ENCODE measurements at places on chromosomes 7 and 10.

GRCh38 chr7:70597066-70597465 lies 534.9 kb upstream of the GALNT17 start:
- no peak for DNase-seq

GRCh38 chr7:84848219-84848973 lies 338.5 kb downstream of the SEMA3D start:
- DNase-seq, result no peak

DNA sequence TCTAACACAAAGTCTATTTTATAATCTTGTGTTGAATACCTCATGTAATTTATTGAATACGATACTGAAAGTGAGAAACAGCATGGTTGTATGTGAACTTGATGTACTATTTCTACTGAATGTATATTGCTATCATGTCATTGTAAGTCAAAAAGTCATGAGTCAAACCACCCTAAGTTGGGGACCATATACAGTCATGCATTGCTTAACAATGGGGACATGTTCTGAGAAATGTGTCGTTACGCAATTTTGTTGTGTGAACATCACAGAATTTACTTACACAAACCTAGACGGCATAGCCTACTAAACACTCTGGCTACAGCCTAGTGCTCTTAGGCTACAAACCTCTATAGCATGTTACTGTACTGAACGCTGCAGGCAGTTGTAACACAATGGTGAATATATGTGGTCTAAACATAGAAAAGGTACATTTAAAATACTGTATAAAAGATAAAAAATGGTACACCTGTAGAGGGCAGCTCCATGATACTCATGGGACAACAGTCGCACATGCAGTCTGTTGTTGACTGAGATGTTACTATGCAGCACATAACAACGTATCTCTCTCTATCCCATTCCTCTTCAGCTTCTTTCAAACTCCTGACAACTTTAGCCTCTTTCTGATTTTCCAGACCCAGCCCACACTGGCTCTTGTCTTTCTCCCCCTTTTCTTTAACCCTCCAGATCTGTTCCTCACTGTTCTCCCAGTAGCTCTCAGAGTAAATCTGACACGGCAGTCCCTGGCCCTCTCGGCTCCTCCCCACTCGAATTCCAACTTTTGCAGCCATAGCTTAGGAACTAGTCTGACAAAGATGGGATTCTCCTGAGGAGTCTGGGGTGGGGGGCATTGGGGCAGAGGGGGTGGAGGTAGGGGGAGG lies 90.1 kb downstream of the SNX10 start:
- DNase-seq, result no peak

- DNase-seq, result peak; percentile 38
These were observed 187.7 kb downstream of the MTERF1 start for GRCh38 chr7:91692800-91693199.

- no peak for DNase-seq
These were observed 302.1 kb downstream of the FZD1 start for GRCh38 chr7:91566402-91566732.

DNA sequence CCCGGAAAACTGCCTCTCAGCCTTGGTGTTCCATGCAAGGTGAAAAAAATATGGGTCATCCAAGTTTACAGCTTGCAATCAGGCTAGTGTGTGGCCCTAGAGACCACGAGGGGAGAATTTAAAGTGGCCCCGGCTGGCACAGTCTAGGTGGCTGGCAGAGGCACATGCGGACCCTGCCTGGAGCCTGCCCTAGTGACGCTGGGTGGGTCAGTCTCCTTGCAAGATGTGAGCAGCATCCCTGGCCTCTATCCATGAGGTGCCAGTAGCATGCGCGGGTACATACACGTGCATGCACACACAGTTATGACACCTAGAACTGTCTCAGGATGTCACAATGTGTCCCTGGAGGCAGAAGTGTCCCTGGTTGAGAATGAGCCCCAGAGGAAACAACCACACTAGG lies 22.4 kb upstream of the ZNF716 start:
- DNase-seq, result no peak

- DNase-seq, result no peak
These were observed 1034.5 kb upstream of the LRRTM3 start for GRCh38 chr10:65891073-65891981.

DNA sequence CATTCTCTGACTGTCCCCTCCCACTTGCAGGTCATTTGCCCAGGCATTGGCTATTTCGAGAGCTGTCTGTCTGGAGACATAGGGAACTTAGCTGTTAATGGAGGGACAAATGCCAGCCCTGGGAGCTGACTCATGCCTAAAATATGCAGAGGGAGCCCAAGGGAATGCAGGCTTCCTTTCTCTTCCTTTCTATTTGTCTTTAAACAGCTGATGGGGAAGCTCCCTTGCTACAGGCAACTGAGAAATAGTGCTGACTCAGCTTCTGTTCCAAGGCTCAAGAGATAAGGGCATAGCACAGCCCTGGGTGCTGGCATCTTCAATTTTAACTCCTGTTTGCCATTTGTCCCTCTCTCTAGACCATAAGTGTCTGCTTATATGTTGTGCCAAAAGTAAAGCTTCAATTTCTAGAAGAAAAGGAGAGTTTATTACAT lies 82.7 kb upstream of the C1GALT1 start:
- peak; percentile 69 for DNase-seq

GRCh38 chr7:158310924-158311666 lies 276.5 kb downstream of the PTPRN2 start:
- no peak for DNase-seq

- DNase-seq, result no peak
These were observed 131.2 kb upstream of the MKI67 start for GRCh38 chr10:128257428-128257827.

DNA sequence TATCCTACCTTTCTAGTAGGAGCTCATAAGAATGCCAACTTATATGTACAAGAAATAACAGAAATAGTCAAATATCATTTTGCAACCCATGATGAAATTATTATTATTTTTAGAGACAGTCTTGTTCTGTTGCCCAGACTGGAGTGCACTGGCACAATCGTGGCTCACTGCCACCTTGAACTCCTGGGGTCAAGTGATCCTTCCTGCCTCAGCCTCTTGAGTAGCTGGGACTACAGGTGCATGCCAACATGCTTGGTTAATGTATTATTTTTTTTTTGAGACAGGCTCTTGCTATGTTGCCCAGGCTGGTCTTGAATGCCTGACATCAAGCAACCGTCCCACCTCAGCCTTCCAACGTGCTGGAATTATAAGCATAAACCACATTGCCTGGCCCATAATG lies 44.8 kb downstream of the TNPO3 start:
- DNase-seq, result no peak

GRCh38 chr7:105617280-105618015 lies 36.2 kb upstream of the EFCAB10 start:
- DNase-seq, result no peak

GRCh38 chr7:34844406-34844805 lies 186.4 kb downstream of the NPSR1 start:
- DNase-seq, result no peak

DNA sequence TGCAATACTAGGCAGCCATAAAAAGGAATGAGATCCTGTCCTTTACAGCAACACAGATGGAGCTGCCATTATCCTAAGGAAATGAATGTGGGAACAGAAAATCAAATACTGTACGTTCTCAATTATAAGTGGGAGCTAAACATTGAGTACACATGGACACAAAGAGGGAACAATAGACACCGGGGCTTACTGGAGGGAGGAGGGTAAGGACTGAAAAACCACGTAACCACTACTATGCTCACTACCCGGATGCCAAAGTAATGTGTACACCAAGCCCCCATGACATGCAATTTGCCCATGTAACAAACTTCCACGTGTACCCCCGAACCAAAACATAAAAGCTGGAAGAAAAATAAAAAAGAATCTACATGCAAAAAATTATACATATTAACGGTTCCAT lies 587.0 kb downstream of the PARD3 start:
- DNase-seq, result no peak

GRCh38 chr10:1174022-1174421 lies 117.8 kb downstream of the WDR37 start:
- DNase-seq, result no peak

Measured in muscle of arm (tissue), 14 donors.